Stimulated activated CD8-positive, alpha-beta memory T cell treated with anti-CD3 and anti-CD28 coated beads, Interleukin-7, amount 100 ng/mL, for 1 hour (primary cell): ENCODE measurements at places on chromosomes 5 and 9.

DNA sequence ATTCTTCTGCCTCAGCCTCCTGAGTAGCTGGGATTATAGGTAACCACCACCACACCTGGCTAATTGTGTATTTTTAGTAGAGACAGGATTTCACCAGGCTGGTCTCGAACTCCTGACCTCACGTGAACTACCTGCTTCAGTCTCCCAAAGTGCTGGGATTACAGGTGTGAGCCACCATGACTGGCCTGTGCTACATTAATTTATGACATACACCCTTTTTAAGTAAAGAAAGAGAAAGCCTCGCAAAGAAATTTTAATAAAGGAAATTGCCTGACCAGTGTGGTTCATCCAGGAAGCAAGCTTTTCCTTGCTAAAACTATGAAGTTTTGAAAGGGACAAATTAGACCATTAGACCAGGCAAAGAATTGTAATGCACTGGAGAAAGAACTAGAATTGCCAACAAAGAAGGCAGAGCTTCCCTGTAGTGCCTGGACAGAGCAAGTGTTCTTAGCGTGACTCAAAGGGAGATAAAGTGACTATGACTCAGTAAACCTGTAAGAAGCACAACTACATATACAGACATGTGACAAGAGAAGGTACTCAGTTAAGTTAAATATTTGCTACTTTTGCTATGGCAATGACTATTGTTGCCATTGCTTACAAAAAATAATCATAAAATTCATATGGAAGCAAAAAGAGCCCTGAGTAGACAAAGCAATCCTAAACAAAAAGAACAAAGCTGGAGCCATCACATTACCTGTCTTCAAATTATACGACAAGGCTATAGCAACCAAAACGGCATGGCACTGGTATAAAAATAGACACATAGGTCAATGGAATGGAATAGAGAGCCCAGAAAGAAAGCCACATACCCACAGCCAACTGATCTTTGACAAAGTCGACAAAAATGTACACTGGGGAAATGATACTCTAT is 54.6 kb downstream of the FYB1 start:
- DNase-seq: no peak

- DNase-seq: no peak
Observed at GRCh38 chr9:116165912-116166311, 12.3 kb downstream of the PAPPA start.

DNA sequence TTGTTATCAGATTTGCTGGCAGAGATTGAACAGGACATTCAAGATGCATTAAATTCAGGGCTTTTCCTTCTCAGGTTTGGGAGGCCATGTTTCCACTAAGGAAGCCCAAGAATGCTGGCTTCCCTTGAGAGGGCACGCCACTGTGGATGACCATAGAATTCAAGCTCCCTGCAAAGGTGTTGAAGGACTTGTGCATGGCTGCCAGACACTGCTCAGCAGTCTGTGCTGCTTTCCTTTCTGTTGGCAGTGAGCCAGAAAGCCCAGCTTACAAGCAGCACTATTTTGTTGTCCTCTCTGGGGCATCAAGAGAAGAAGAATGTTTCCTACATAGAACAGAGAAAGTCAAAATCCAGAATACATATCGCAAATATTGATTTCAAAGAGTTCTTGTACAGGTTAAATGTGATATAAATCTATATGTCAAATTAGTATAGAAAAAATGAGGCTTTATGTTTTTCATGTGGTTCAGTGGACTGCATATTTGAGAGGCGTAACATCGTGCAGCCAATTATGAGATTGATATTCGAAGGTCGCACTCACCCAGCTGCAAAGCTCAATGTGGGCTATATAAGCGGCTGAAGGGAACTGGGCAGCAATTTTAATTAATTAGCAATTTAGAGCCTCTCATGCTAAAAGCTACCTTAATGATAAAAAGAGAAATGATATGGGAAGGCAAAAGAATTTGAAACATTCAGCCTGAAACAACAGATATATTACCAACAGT is 103.1 kb upstream of the ISL1 start:
- no peak for DNase-seq

- no peak for DNase-seq
Observed at GRCh38 chr5:135076051-135076491, 42.0 kb upstream of the PITX1 start.

DNA sequence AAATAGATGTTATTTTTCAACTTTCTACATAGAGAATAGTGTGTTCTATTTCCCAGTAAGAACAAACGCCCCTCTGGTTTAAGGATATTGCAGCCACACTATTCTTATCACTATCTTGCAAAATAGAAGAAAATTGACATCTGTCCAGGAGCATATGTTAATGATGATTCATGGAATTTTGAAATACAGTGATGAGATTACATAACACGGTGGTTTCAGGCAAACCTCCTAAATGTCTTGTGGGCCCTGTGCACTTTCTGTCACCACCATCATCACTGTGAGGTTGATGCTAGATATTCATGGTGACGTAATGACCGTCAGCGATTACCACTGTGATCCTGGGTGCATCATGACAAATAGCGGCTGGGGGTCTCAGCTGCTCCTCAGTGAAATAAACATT is 48.1 kb downstream of the CFAP90 start:
- no peak for DNase-seq

DNA sequence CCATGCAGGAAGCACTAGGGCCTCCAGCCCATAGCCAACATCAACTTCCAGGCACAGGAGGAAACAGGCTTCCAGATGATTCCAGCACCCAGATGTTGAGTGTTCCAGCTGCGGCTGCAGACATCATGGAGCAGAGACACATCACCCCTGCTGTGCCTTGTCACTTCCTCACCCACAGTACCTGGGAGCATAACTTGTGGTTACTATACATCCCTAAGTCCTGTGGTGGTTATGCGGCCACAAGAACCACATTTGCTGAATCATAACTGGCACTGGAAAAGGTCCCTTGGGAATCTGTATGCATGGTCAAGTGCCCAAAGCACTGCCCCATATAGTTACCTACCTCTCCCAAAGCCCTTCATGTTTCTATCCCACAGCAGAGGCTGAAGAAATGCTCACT is 56.6 kb downstream of the WHRN start:
- DNase-seq: no peak

- no peak for DNase-seq
Observed at GRCh38 chr5:173463207-173463606, 135.0 kb upstream of the STC2 start.

DNA sequence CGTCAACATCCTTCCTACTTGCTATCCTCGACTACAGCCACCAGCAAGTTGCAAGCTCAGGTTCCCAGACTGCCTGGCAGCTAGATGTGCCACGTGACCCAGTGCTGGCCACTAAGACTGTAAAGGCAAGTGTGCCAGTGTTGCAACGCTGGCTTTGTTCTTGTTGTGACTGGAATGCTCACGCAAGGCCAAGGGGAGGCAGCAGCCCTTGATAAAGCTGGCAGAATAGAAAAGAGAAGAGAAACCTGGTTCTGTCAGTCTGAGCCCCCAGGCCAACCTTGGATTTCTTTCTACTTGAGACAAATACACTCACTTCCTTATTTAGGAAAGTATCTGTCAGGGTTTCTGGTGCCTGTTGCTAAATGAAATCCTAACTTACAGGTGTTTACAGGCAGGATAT is 113.0 kb downstream of the KLHL3 start:
- no peak for DNase-seq

DNA sequence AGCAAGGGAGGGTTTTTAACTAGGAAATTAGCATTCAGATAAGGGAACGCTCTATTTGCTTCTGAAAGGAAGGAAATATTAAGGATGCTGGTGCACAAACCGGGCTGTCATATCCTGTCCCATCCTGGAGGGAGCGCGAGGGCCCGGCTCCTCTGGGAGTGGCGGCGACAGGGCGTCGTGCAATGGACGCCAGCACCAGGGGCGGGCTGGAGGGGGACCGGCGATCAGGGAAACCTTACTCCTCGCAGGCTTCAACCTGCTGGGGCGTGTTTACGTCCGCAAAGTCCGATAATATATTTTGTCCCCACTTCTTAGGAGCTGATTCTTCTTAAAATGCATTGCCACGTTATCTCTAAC is 197.1 kb upstream of the TBCA start:
- no peak for DNase-seq

- DNase-seq: no peak
Observed at GRCh38 chr5:61999371-61999770, 306.6 kb upstream of the KIF2A start.

- DNase-seq: no peak
Observed at GRCh38 chr5:83925955-83926337, 205.3 kb upstream of the HAPLN1 start.

DNA sequence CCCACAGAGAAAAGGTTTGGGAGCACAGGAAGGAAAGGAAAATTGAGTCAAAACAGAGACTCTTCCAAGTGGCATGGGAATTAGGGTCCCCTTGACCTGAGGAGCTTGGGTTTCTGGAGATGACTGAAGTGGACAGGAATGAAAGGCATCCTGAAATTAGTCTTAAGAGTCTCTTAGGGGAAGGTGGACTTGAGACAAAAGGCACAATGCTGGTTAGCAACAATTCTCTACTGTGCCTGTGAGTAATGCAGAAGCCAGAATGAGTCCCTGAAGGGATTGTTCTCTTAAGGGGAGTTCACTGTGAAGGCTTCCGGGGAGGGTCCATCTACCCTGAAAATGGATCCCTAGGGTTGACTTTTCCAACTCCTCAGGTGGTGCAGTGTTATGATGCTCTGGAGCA is 58.4 kb upstream of the FOXE1 start:
- DNase-seq: no peak

- DNase-seq: no peak
Observed at GRCh38 chr5:10034001-10034400, 215.7 kb downstream of the ATPSCKMT start.

DNA sequence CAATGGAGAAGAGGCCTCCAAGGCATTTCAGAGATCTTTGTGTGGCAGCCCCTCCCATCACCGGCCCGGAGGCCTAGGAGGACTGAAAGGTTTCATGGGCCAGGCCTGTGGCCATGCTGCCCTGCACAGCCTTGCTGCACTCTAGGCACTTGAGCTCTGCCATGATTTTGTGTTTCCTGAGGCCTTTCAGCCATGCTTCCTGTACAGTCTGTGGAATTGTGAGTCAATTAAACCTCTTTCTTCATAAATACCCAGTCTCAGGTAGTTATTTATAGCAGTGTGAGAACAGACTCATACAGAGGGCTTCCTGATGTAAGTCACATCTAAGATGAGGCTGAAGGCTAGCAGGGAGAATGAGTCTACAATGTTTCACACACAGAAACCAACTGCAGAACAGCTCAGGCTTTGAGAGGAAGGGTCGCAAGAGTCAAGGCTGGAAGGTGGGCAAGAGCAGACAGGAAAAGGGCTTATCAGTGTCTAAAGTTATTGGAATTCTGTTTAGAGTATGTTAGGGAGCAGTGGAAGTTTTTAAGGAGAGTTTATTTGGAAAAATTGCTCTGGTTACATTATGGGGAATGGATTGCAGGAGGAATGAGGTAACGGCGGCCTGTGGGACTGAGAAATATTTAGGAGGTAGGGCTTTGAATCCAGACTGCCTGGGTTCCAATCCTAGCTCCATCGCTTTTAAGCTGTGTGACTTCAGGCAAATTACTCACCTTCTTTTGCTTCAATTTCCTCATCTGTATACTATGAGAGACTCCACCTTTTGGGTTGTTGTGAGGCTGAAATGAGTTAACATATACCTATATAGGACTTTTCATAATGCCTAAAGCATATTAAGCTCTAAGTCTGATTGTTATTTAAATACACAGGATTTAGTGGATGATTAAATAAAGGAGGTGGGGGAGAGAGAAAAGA is 291.2 kb downstream of the CWC27 start:
- no peak for DNase-seq
